Tongue (tissue), 3 donors: ENCODE measurements at places on chromosomes 6 and 20.
A peak's percentile ranks its signal among the peaks of the same experiment; 100 is the strongest.

DNA sequence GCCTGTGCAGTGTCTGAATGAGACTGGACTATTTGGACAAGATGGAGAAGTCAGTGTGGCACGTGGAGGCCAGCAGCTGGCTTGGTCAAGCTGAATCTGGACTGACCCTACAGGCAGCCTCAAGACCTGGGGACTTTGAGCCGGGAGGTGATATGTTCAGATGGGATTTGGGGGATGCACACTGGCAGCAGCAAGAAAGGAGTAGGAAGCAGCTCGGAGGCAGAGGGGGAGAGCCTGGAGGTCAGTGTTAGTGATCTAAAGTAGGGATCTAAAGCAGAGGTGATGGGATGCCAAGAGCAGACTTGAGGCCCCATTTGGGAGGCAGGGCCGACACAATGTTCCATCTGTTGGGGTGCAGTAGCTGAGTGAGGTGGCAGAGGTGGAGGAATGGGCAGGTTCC lies 2.8 kb downstream of the MAPK13 start:
- DNase-seq: no peak

DNA sequence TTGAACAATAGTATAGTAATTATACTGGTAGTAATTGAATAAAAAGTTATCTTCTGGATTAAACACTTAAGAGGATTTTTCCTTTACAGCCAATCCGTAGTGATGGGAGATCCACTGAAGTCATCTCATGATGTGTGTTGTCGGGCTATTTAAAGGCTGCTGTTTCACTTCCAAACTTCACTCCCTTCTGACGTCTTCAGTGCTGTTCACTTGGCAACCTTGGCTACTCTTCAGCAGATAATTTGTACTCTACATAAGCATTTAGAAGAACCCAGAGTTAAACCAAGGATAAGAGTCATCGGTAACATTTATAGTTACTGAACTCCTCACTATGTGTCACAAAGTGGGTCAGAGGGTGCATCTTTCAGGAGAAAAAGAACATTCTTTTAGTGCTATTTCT lies 179.1 kb upstream of the EYA4 start:
- DNase-seq: peak; percentile 69

DNA sequence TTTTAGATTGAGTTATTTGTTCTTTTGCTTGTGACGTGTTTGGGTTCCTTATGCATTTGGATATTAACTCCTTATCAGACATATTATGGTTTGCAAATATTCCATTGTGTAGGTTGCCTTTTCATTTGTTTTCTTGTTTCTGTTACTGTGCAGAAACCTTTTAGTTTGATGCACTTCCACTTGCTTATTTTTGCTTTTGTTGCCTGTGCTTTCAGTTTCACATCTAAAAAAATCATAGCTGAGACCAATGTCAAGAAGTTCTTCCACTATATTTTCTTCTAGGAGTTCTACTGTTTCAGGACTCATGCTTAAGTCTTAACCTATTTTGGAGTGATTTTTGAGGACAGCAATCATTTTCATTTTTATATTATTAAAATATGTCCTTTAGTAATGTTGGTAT lies 113.5 kb downstream of the EPM2A start:
- no peak for DNase-seq

DNA sequence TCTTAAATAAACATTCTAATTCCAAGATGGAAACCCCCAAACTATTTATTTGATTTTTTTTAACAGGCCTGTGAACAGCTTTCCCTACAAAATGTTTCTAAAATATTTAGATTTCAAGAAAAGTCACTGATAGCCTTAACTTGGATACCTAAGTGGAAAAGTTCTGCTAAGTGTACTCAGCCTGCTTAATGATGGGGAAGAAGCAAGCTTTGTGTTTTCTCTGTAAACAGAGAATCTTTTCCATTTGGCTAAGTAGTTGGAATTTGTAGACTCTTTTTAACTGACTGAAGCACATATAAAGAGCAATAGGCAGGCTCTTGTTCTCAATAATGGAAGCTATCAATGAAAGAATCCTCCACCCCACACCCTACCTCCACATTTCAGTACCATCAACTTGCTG lies 108.2 kb downstream of the KIF6 start:
- DNase-seq: no peak

GRCh38 chr6:114276783-114277182 lies 66.0 kb downstream of the HS3ST5 start:
- no peak for DNase-seq

- no peak for DNase-seq
These were observed 67.2 kb upstream of the DEFB112 start for GRCh38 chr6:50116797-50117542.

GRCh38 chr6:158460602-158461169 lies 99.2 kb upstream of the TMEM181 start:
- peak; percentile 21 for DNase-seq

DNA sequence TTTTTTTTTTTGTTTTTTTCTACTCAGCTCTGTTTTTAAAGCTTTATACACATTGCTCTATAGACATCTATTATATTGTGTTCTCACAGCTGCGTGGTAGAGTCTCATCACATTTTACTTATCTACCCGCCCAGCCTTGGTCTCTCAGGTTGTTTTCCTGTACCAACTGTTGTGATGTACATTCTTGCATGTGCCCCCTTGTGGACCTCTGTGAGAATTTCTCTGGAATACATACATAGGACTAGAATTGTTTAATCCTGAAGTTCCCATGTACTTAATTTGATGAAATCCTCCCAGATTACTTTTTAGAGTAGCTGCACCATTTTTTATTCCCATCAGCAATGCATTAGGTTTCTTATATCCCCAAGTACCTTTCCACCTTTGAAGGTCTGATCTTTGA lies 40.4 kb upstream of the TINAG start:
- DNase-seq: peak; percentile 57

- DNase-seq: peak; percentile 96
These were observed 241.0 kb downstream of the DLL1 start for GRCh38 chr6:170049641-170050561.

DNA sequence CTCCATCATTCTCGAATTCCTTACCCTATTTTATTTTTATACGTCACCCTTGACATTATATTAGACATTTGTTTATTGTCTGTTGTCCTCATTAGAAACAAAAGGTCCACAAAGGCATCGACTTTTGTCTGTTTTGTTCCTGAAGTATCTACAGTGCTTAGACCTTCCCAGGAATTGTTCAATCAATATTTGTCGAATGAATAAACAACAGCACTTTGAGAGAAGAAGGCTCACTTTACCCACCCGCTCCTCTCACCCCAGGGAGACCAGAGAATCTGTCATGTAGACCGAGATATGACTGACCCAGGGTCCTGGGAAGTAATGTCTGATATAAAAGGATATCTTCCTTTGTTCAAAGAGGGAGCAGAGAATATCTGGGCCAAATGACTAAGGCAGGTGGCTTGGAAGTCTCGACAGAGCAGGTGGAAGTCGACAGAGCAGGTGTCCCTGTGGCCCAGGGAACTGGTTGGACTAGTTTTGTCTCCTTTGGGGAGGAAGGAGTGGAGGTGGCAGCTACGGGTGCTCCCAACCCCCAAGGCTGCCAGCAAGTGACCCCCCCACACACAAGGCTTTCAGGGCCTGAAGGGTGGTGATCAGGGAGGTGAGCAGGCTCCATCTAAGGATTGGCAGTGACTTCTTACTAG lies 14.8 kb upstream of the CHMP4B start:
- peak; percentile 13 for DNase-seq

- no peak for DNase-seq
These were observed 2.8 kb downstream of the ADNP start for GRCh38 chr20:50928469-50928868.

DNA sequence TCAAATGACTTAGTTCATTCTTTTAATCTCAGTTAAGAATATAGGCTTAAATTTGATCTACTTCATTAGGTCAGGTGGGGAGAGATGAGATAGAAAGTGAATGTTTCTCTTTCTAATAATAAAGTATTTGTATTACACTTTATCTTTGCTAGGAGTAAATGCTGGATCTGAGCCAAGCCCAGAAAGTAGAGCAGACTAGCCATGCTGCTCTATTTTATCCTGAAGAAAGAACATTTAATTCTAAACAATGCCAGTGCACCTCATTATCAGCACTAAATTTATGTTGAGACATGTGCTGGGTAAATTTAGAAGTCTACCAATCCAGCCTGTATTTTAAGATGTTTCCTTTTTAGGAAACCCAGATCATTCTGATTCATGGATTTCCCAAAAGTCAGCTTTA lies 43.5 kb downstream of the AKIRIN2 start:
- DNase-seq: no peak

GRCh38 chr6:124799638-124800037 lies 162.6 kb upstream of the RNF217 start:
- DNase-seq: no peak

DNA sequence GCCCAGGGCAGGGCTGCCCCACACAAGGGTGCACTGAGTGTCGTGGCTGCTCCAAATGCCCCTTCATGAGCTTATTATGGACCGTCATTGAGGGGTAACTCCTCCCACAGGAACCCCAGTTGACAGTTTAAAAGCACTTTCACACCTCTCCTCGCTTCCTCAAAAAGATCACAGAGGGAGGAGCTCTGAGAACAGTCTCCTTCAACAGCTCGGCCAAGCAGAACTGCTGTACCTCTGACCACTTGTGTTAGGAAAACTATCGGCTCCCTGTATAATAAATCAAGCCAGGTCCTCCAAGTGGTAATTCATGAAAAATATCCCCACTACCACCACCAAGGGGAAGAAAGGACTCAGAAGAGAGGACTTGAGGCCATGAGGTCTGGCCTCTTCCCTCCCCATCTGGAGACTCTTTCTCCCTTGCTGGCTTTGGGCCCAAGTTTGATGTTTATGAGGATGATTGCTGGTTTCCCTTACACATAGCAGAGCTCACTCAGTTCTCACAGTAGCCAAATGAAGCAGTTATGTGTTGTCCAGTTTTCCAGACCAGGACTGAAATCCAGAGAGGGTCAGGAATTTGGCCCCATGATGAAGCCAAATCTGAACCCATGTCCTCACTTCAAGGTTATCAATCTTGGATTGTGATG lies 8.7 kb downstream of the SNX21 start:
- DNase-seq: no peak

DNA sequence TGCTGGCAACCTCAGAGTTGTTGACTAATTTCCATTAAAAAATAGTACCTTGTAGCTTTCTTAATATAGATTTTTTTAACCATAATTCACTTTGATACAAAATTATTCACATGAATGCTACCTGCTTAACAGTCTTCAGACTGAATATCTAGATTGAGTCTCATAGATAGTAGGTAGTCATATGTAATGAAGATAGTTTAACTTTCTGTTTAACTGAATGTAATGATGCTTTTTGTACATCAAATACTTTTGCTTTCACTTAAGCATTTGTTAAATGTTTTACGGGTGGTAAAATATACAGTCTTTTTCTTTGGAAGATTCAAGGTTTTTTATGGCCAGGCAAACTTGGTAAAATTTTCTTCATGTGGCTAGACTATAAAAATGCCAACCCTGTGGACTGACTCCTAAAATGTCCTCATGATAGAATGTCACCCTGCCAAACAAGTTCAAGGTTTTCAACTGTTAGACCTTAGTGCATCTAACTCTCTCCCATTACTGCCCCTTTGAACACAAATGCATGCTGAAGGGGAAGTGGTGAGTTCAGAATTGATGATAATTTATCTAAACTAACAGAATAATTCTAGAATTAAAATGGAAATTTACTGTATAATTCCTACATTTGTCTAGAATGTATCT lies 16.4 kb downstream of the TBPL1 start:
- no peak for DNase-seq

GRCh38 chr6:11848852-11849731 lies 70.5 kb upstream of the ADTRP start:
- DNase-seq: peak; percentile 38

GRCh38 chr20:64165866-64166600 lies 1.8 kb downstream of the MYT1 start:
- DNase-seq: no peak

DNA sequence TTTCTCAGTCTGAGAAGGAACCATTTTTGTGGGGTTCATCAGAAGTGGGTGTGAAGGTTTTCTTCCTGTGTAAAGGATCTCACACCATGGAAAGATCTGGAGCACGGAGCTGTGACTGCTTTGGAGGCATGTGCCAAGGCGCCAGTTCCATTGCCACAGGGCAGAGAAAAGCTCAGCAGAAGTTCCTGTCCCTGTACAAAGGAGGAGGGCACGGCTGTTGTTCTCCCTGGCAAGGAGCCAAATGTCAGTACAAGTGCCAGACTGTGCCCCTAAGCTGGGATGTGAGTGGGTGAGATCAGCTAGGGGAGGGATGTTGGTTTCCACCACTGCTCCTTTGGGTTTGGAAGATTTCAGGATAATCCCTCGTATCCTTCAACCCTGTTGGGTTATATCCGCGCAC lies 117.3 kb downstream of the CRYBG1 start:
- peak; percentile 51 for DNase-seq

DNA sequence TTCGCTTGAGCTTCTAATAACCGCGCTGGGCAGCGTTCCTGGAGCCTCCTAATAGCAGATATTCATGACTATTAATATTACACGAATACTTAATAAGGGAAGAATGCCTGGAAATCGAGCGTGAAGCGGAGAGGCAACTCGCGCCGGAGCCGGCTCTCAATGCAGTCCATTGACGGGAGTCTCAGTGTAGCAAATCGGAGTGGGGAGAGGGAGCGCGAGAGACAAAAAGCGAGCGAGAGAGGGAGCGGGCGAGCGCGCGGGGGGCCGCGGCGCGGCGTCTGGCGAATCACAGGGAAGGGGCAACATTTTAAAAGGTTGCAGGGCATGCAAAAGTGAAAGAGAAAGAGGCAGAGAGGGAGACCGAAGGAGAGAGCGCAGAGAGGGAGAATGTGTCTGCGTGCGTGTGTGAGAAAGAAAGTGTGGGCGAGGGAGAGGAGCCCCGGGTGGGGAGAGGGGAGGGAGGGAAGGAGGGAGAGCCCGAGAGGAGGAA lies 2.9 kb downstream of the TFAP2A start:
- peak; percentile 73 for DNase-seq

- no peak for DNase-seq
These were observed 221.5 kb upstream of the DEFB112 start for GRCh38 chr6:50271266-50271665.

DNA sequence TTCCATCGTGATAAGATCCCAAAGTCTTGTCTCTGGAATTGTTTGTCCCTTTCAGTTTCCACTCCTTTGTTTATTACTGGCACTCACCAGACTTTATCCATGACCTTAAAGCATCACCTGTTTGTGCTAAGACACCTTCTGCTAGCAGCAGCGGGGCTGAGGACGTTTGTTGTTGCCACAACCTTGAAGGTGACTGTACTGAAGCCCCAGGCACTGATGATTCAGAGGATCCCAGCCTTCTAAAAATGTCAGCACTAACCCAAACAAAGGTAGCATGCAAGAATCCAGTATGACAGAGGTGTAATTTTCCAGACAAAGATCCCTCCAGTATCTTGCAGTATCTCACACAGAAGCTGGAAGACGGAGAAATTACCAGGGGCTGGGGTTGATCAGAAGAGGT lies 28.9 kb upstream of the SMIM8 start:
- no peak for DNase-seq

DNA sequence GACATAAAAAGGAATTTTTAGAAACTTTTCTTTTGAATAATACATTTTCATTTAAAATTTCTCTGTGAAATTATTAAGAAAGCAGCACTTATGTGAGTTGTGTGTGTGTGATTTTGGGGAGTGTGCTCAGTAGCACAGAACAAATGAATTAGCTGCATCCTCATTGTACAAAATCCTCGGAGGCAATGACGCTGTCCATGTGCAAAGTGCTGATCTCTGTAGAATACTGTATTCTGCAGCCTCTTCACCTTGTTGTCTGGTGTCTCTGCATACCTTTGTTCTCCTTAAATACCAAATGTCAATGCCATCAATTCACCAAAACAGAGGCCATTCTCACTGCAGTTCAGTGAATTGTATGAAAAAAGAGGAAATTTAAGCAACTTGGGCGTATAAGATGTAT lies 838.4 kb downstream of the QKI start:
- peak; percentile 67 for DNase-seq

- DNase-seq: no peak
These were observed 77.7 kb downstream of the OLIG3 start for GRCh38 chr6:137416376-137417109.
